ENCODE measurements at places on chromosomes 2 and 18.
A peak's percentile ranks its signal among the peaks of the same experiment; 100 is the strongest.

GRCh38 chr2:189578272-189578950 is 2.2 kb downstream of the SLC40A1 start:
- no peak for DNase-seq

GRCh38 chr2:231685349-231686191 is 22.8 kb upstream of the PTMA start:
- DNase-seq: no peak

GRCh38 chr2:22499082-22499839 is 885.7 kb upstream of the KLHL29 start:
- DNase-seq: no peak

DNA sequence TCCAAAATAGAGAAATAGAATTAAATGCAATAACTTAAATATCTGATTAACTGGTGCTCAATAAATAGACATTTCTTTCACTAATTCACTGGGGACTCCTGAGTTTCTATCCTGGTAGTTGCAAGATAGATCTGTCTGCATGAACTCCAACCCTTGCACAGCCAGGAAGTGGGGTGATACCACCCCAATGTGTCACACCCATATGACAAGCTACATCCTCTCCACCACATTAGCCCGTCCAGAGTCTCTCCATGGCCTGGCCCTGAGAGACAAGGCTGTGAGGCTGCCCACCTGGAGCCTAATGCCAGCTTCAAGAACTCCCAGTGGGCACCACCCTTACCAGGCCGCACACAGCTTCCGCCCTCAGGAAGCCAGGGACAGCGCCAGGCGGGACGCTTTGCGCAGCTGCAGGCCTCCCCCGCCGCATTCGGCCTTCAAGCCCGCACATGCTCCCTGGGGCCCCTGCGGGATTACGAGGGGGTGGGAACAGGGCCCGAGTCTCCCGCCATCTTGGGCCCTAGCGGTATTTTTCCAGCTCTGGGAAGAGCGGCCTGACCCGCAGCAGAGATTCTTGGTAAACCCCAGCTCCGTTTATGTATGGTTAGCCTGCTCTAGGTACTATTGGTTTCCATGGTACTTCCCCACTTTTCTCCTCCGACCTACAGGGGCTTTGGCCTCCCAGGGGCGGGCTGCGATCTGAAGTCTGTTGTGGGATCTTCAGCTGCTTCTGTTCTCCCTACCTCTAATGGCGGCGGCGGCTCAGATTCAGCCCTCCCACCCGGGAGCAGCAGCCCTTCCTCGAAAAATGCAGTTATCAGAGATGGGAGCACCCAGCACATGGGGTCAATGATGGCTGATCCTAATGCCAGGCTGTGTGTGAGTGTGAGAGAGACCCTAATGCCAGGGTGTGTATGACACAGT is at the start of gene TDRD15:
Gene TDRD15, plus strand, starts transcription at position 496 of the 921 bp plus-strand sequence. CDS start 13,500 bp downstream, outside the sequence.
- no peak for DNase-seq

GRCh38 chr2:34806891-34807290 is 1207.8 kb upstream of the FAM98A start:
- DNase-seq: no peak

GRCh38 chr2:236208019-236208926 is 40.1 kb upstream of the GBX2 start:
- peak; percentile 44 for DNase-seq

DNA sequence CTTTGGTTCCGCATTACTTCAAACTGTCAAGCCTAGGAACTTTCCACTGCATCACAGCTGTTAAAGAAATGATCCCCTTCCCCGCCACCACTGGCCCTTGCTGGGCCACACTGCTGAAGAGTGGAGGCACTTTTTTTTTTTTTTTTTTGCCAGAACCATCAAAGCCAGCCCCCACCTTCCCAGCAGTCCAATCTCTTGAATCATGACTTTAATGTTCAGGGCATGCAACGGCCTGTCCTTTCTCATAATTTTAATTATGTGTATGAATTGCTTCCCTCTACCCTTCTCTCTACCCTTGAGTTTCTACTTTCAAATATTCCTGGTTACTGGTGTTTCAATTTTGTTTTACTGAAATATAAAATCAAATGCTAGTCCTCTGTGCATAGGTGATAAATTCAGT is 102.1 kb upstream of the LMAN1 start:
- no peak for DNase-seq

GRCh38 chr2:201699416-201699815 is 972 bp upstream of the MPP4 start:
- no peak for DNase-seq

- DNase-seq: no peak
These were observed 49.8 kb downstream of the ZC3H15 start for GRCh38 chr2:186535861-186536260.

DNA sequence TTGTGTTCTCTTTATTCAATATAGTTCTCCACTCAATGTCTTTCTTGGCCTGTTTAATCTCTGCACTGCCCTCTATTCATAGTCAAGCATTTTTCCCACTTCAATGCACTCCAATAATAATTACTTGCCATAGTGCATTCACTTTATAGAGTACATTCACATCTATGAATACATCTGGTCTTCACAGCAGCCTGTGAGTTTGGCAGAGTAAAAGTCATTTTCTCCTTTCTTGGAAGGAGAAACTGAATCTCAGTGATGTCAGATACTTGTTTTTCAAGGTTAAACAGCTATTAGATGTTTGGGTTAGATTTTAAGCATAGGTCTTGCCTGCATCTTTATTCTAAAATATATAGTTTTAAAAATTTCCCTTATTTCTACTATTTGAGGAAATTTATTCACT is 373.2 kb downstream of the TRIB2 start:
- DNase-seq: no peak

DNA sequence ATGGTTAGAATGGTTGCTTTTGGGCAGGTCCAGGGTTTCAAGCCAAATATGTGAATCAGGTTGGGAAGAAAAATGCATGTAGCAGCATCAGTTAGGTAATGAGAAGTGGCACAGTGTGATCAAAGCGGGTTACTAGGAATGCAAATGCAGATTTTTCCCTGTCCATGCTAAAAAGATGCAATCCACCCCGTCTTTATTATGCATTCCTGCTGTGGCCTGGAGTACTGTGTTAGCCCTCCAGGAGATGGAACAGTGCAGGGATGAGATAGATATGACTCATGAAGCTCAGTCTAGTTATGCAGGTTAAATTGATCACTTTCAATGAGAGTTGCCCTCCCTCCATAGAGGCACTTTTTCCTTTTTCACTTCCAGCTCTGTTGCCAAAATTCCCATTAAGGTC is 283.8 kb downstream of the CTNNA2 start:
- no peak for DNase-seq

- DNase-seq: no peak
These were observed 459.5 kb downstream of the FBXO15 start for GRCh38 chr18:73688161-73688560.

DNA sequence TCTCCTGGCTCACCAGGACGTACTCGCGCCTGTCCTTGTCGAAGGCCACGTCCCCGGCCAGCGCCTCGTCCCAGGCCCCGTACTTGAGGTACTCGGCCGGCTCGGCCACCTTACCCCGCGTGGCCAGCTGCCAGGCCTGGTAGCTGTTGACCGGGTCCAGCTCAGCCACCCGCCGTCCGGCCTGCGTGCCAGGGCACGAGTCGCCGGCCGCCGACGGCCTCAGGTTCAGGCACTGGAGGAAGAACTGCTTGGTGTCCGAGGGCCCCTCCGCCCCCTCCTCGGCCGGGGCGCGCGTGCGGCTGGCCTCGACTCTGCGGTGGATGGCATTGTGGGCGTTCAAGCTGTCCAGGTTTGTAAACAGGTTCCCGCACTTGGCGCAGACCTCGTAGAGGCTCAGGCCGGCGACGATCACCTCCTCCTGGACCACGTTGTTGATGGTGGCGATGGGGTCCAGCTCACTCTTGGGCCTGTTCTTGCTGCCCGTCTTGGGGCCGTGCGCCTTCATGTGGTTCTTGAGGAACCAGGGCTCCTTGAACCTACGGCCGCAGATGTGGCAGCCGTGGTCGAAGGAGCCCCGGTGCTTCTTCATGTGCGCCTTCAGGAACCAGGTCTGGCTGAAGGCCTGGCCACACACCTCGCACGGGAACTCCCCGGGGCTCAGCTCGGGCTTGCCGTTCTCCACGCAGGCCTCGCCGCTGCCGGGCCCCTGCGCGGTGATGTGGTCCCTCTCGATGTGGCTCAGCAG is 53.2 kb downstream of the ZNF516 start:
- no peak for DNase-seq

DNA sequence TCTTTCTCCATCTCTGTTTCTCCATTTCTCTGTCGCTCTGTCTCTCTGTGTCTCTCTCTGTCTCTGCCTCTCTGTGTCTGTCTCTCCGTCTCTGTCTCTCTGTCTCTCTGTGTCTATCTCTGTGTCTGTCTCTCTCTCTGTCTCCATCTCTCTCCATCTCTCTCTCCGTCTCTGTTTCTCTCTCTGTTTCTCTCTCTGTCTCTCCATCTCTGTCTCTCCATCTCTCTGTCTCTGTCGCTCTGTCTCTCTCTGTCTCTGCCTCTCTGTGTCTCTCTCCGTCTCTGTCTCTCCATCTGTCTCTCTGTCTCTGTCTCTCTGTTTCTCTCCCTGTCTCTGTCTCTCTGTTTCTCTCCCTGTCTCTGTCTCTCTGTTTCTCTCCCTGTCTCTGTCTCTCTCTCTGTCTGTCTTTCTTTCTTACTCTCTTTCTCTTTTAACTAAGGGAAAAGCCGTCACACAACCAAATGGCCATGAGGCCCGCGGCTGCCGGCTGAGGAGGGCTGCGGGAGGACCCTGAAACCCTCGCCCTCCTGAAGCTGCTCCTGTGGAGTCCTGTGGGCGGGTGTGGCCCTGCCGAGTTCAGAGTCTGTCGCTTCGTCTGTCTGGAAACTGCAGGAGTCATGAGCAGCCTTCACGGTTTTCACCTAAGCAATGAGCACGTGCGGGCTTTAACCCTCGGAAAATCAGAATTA is 29.3 kb downstream of the NFATC1 start:
- no peak for DNase-seq

GRCh38 chr2:42128721-42129486 is 40.2 kb upstream of the EML4 start:
- no peak for DNase-seq

- peak; percentile 60 for DNase-seq
These were observed 125.9 kb upstream of the CXCR4 start for GRCh38 chr2:136243638-136244535.

DNA sequence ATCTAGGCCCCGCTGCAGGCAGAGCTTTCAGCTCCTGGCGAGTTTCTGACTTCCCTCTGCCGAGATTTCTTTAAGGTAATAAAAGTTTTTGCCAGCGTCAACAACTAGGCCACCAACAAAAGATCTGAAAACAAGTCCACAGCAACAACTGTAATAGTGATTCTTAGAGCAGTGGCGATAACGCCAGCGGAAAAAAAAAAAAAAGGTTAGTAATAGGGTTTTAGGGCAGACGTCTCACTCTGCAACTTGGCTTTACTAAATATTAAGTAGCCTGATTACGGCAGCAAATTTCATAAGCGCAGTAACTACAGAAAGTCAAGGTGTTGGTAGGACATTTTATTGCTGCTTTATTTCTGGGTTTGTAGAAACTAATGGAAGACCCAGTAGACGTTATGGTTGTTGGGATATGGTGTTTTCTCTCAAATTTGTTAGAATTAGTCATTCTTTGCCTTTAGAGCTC is 481 bp downstream of the SLC30A6 start:
- no peak for DNase-seq

GRCh38 chr2:135890835-135891234 is 14.6 kb upstream of the MCM6 start:
- no peak for DNase-seq

DNA sequence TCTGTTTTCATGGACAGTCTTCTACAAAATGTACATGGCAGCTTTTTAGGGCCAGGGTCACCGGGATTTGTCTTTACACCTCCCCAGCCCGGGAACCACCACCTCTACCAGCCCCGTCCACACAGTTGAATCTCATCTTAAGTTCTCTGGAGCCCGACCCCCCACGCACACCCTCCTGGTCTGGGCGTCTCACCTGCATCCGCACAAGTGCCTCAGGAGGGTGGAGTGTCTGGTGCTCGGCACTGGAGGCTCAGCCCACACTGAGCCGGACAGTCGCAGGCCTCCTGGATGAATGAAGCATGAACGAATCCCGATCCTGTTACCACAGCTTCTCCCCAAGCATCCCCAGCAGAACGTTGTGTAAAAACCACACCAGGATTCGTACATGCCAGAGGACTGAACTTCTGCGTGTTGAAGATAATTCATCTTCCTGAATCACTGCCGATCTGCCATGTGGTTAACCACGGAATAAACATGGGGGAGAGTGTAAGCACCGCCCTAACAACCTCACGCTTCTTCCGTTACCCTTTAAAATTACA is 162.0 kb downstream of the RTP5 start:
- DNase-seq: no peak

DNA sequence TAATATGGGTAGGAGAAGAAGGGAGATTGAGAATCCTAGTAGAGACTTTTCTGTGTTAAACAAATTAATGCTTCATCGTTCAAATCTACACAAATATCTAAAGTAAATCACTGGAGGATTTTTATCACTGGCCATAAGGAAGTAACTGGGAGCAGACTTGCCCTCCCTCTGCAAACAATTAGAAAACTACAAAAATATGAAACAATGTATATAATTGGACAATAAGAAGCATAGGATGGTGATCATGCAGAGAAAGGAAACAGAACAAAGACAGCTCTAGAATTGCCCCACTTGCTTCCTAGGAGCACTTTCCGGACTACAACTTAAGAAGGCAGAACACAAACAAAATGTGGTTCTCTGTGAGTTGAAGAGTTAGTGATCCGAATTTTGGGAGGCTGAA is 452.7 kb upstream of the KLHL29 start:
- no peak for DNase-seq

GRCh38 chr2:182933629-182934028 is 67.2 kb upstream of the FRZB start:
- no peak for DNase-seq

GRCh38 chr2:221215487-221215886 is 356.6 kb downstream of the EPHA4 start:
- DNase-seq: no peak

DNA sequence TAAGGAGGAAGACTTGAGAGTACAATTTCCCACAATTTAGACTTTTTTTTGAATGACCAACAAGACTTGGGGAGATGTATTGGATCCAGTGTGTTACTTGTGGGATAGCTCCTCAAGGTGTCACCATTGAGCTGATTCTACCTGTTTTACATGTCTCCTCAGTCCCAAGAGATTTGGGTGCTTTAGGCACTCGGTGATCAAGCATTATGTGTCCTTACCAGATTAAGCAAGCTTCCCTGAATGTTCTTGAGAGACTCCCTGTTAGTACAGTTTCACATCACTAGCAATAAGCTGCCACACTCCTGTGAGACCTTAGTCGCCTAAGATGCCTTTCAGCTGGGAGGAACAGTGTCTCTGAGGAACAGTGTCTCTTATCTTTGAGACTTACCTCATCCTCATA is 384.3 kb upstream of the SYT4 start:
- DNase-seq: no peak

- DNase-seq: peak; percentile 57
These were observed 428.7 kb upstream of the ID2 start for GRCh38 chr2:8252997-8253694.

- no peak for DNase-seq
These were observed 57.6 kb downstream of the BOLA3 start for GRCh38 chr2:74089816-74090745.
